ENCODE measurements at places on chromosomes 1 and 21. TPM values are rescaled to one million over a fixed set of nuclear protein-coding genes. Genes with fewer than 3 reads are reported as not detected.
A peak's percentile ranks its signal among the peaks of the same experiment; 100 is the strongest.

- peaks cover 14% of the 10 kb centered on the region for H3K36me3 ChIP-seq
- H3K4me3 ChIP-seq, result peak overlapping the region; percentile 75
- H3K27me3 ChIP-seq, result no peaks in the 10 kb centered on the region
- H3K27ac ChIP-seq, result peak overlapping the region; percentile 96
- peak; percentile 64 for DNase-seq
These were observed 592 bp downstream of the ZNF692 start for GRCh38 chr1:248858096-248858890.

DNA sequence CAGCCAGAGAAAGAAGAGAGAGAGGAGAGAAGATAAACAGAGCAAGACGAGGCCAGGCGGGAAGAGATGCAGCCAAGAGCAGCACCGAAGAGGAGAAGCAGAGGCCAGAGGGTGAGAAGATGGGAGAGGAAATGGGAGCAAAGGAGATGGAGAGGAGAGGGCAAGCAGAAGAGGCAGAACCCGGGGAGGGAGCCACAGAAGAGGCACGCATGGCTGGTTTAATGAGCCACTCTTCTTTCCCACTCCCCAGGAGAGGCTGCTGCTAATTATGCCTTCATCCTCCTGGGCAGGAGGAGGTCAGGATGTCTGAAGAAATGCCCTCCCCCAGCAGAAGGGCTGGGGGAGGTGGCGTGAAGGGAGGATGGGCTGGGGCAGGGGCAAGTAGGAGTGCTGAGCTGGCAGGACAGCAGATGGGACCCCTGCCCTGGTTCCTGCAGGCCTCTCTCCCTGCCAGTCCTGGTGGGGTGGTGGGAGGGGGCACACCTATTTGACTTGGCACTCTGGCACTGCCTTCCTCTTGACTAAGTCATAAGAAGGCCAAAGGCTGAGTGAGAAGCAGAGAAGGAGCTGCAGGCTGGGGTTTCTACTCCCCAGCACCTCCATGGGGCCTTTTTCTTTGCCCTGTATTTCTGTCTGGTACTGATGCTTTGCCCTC is 32.3 kb downstream of the KIRREL1 start:
- no peak overlapping the region for H3K4me3 ChIP-seq
- H3K36me3 ChIP-seq, result no peaks in the 10 kb centered on the region
- peak overlapping the region; percentile 77 for H3K27ac ChIP-seq

GRCh38 chr1:228372183-228373003 is 34.2 kb downstream of the TRIM11 start:
- peak overlapping the region; percentile 67 for H3K4me3 ChIP-seq
- peaks cover 74% of the 10 kb centered on the region for H3K4me1 ChIP-seq
- peaks cover 23% of the 10 kb centered on the region for H3K36me3 ChIP-seq
- peak; percentile 52 for DNase-seq
- H3K27me3 ChIP-seq, result peaks cover 22% of the 10 kb centered on the region
- peak overlapping the region; percentile 95 for H3K27ac ChIP-seq

- H3K4me1 ChIP-seq, result peaks cover 15% of the 10 kb centered on the region
- DNase-seq, result no peak
- H3K27me3 ChIP-seq, result peaks cover 20% of the 10 kb centered on the region
- no peak overlapping the region for H3K4me3 ChIP-seq
- H3K27ac ChIP-seq, result no peak overlapping the region
These were observed 2.2 kb downstream of the IL22RA1 start for GRCh38 chr1:24140741-24141181.

GRCh38 chr21:27528697-27529096 is 561.8 kb upstream of the ADAMTS5 start:
- DNase-seq, result no peak
- H3K27me3 ChIP-seq, result no peaks in the 10 kb centered on the region
- H3K27ac ChIP-seq, result no peak overlapping the region

Gene LCE6A
- not detected for total RNA-seq

DNA sequence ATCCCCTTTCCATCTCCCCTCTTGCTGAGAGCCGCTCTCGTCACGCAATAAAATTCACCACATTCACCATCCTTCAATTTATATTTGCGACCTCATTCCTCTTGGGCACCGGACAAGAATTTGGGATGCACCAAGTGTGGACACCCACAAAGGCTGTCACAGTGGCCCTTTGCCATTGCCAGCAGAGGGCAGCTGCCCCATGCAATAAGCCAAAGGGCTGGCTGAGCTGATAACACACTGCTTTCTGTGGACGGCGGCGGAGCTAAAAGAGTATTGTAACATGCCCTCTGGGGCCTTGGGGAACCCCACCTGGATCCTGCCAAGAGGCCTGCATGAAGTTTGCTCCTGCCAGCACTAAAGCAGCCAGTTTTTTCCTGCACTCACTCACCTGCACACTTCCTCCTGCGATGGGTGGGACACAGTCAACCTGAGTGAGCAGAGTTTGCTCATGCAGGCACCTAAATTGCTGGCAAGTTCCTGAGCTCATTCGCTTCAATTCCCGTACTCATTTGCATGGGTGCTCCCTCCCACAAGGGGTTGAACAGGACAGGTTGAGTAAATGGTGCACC is 792.3 kb upstream of the ADAMTS5 start:
- DNase-seq, result peak; percentile 17
- H3K27ac ChIP-seq, result no peak overlapping the region
- no peaks in the 10 kb centered on the region for H3K36me3 ChIP-seq

GRCh38 chr1:238199325-238199724 is 308.6 kb upstream of the ZP4 start:
- no peaks in the 10 kb centered on the region for H3K36me3 ChIP-seq
- no peaks in the 10 kb centered on the region for H3K4me1 ChIP-seq
- H3K4me3 ChIP-seq, result no peak overlapping the region
- H3K27ac ChIP-seq, result no peak overlapping the region
- DNase-seq, result no peak

Gene DNAH14
- 3.0 TPM for total RNA-seq

Gene PTPRF
- total RNA-seq, result 2.9 TPM

All from left ventricle myocardium inferior (tissue), 1 donor.